ENCODE measurements at places on chromosomes 1 and 21. TPM values are rescaled to one million over a fixed set of nuclear protein-coding genes. Genes with fewer than 3 reads are reported as not detected.
A peak's percentile ranks its signal among the peaks of the same experiment; 100 is the strongest.

GJA4 gene
- not detected for total RNA-seq

RIPPLY3 gene
- total RNA-seq, result not detected

CDK18 gene
- 0.28 TPM for total RNA-seq

LYPD8 gene
- not detected for total RNA-seq

TFAP2E gene
- under 0.01 TPM for total RNA-seq

LIX1L gene
- 18.3 TPM for total RNA-seq

CFHR4 gene
- total RNA-seq, result not detected

KIF14 gene
- 10.8 TPM for total RNA-seq

TINAGL1 gene
- 0.56 TPM for total RNA-seq

DNA sequence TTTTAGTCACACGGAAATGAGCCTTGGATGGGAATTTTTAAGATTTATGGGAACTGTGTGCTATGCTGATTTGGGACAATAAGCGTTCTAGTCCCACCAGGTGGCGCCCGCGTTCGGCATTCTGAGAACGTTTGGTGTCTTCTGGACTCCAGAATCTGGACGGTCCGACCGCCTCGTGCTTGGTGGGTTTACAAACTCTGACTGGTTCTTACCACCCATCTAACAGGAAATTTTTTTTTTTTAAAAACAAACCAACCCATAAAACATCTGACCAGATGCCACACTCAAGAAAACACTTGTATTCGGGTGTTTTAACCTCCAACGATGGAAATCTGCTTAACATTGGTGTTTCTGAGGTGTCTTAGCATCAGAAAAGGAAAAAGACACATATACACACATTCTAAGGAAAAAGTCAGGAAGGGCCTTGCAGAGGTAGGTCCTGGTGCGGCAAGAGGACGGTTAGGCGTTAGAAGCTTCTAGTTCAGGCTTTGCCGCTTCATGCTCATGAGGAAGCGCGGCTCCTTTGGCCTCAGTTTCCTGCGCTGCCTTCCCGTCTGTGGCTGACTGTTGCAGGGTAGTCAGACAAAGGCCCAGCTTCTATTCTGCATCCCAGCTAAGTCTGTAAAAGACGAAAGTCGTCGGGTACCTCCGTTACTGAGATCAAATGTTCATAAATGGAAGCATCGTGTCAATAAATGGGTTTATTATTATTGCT lies 814 bp upstream of the DYRK3 start:
- DNase-seq, result peak; percentile 88

- peak; percentile 88 for DNase-seq
Observed at GRCh38 chr1:182861994-182862393, 22.8 kb downstream of the DHX9 start.

- no peak for DNase-seq
Observed at GRCh38 chr1:224505454-224506093, 71.0 kb upstream of the WDR26 start.

- peak; percentile 52 for DNase-seq
Observed at GRCh38 chr21:35646606-35647005, 413.7 kb downstream of the SETD4 start.

GRCh38 chr1:225617956-225618355 lies 35.0 kb downstream of the ENAH start:
- no peak for DNase-seq

DNA sequence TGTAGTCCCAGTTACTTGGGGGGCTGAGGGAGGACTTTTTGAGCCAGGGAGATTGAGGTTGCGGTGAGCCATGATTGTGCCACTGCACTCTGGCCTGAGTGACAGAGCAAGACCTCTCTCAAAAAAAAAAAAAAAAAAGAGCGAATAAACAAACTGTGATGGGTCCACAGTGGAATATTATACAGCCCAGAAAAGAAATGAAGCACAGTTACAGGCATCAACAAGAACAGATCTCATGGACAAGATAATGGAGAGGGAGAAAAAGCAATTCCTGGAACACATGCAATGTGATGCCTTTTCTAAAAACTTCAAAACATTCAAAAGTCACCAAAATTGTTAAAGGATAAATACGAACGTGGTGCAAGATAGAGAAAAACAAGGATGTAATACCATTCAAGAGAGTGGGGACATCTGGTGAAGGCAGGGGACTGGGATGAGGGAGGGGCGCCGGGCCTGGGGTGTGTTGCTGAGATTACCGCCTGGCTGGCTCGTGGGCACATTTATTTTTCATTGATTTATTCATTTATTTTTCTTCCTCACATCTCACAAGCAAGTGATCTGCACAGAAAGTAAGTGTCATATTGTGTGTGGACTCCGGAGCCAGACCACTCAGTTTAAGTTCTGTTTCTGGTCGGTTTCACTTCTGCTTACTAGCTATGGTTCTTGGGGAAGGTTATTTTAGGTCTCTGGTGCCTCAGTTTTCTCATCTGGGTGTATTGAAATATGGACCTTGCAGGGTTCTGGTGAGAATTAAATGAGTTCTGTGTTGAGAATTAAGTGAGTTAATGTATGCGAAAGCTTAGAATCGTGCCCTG lies 30.1 kb downstream of the ABCG1 start:
- no peak for DNase-seq

DNA sequence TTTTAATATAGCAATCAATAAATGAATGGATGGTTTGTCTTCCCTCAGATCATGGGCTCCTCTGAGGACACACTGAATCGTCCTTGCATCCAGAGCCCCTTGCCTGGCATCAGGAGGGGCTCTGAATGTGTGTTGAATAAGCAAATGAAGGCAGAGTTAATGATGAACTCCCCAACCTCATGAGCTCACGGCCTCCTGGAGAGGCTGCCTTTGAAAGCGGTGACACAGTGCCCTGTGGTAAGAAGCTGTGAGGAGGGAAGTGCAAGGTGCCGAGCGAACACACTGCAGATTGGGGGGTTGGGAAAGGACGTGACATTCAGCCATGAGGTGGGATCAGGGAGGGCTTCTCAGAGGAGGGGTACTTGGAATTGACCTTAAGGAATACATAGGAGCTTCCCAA lies 3.2 kb upstream of the PARS2 start:
- no peak for DNase-seq

DNA sequence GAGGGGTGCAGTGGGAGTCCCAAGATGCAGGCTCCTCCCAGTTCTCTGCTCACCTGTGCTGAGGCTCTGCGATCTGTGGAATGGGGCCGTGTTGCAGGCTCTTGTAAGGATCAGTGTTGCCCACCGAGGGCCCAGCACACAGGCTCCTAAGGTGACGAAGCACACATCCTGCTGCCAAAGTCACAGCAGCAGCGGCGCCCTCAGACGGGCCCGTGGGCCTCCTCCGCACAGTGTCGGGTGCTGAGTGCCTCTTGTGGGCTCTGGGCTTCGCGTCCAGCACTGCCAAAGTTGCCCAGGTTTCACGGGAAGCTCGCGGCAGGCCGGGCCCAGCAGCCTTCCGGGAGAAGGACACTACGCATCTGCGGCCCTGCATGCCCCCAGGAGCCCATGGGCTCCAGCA lies 72.1 kb upstream of the ABCG1 start:
- no peak for DNase-seq

- DNase-seq, result peak; percentile 74
Observed at GRCh38 chr1:151620286-151620685, 8.4 kb downstream of the SNX27 start.

DNA sequence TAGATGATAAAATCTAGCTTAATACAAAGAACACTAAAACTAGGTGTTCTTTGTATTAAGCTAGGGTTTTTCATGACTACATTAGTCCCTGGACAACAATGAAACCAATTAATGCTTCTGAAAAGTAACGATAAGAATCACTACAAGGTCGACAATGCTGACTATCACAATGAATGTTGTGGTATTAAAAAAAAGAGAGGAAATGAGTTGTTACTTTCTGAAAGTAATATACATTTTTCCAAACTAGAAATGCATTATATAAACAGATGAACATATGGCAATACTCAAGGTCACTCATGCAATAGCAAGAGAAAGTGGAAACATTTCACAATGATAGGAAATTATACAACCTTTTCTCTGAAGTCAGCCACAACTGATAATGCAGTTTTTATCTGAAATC lies 19.0 kb downstream of the DPH5 start:
- peak; percentile 64 for DNase-seq

GRCh38 chr1:54239035-54239383 lies 39.0 kb downstream of the MRPL37 start:
- no peak for DNase-seq

GRCh38 chr1:111953797-111954196 lies 35.7 kb downstream of the KCND3 start:
- DNase-seq, result no peak

GRCh38 chr21:21722731-21723130 lies 724.5 kb downstream of the NCAM2 start:
- DNase-seq, result peak; percentile 11

DNA sequence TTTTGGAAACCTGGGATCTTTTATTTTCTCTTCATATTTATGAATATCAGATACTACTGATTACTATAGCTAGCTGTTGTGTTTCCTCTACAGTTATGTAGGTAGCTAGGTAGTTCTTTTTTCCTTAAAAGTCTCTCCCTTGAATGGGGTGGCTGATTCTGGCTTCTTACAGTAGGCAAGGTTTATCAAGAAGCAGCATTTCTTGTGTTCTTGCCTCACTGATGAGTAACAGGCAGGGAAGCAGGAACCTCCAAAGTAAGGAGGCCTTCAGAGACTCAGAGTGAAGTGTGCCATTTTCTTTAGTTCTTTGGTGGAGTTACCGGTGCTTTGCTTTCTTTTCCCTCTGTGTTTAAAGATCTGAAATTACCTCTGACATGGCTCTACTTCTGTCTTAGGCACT lies 56.0 kb downstream of the ZMYM4 start:
- DNase-seq, result peak; percentile 58

DNA sequence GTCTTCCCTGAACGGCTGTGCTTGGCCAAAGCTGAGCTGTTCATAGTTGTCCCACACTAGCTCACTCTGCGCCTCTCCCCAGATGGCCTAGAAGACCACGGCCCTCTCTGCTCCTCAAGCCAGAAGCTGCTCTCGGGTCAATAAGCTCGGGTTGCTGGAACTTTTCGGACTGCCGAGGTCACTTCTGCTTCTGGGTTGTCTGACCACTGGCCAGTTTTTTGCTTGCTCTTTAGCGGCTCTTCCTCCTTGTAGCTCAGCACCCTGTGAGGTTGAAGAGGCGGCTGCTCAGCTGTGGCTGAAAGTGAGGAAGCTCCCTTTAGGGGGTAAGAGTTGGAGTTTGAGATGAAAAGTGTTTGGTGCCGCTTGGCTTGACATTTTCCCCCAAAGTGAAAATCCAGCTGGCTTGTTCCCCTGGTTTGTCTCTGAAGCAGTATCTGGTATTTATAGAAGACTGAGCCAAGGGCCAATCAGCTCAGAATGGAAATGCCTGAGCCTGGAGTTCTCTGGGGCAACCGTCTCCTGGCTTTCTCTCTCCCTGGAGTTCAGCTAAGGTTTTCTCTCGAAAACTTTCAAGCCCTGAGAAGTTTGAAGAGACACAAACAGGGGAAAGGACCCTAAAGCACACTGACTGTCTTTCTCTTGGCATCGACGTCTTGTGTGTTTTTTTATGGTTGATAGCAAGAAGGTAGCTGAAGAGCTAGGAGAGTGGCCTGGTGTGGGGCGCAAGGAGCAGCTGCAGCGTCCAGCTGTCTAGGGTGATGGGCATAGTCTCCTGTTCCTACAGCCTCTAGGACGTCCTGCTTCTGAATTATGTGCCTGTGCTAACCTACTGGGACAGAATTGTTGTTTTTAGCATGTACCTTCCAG lies 72.0 kb downstream of the SYT6 start:
- DNase-seq, result no peak
